ENCODE measurements at places on chromosomes 3 and 15.

GRCh38 chr3:10774825-10775224 is 41.2 kb upstream of the SLC6A11 start:
- H3K4me1 ChIP-seq = no peaks in the 10 kb centered on the region
- no peak overlapping the region for H3K4me3 ChIP-seq
- H3K27ac ChIP-seq = no peak overlapping the region
- no peaks in the 10 kb centered on the region for H3K36me3 ChIP-seq

DNA sequence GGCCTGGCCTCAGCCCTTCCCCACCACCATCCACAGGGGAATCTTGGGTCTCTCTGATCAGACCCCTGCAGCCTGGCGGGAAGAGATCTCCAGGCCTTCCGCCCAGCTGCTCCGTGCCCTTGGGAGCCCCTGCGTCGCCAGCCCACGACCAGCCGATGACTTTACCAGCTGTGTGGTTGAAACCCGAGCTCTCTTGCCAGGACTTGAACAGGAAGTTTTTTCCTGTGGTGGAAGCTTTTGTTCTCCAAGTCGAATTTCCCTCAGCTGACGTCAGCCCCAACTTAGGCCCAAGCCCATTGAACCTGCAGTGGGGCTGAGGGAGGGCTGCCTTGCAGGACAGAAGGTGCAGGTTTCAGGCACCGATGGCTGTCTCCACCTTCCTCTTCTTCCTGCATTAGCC is 51.7 kb upstream of the SMAD3 start:
- H3K4me3 ChIP-seq = no peak overlapping the region
- H3K4me1 ChIP-seq = peaks cover 7% of the 10 kb centered on the region
- H3K27me3 ChIP-seq = no peaks in the 10 kb centered on the region
- no peak for DNase-seq
- no peak overlapping the region for H3K27ac ChIP-seq
- no peaks in the 10 kb centered on the region for H3K36me3 ChIP-seq

DNA sequence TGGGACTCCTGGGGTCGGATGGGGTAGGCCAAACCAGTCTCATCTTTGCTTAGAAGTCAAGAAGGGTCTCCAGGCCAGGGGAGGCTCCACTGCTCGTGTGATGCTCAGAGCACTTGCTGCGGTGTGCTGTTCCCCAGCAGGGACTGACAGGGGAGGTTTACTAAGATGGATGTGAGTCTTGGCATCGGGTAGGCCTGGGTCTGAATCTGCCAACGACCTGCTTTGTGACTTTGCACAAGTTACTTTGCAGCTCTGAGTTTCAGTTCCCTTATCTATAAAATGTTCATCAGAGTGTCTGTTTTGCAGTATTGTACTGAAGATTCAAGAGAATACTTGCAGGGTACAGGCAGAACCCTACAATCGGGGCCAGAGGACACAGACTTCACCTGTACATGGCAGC is 17.3 kb upstream of the CDCP1 start:
- H3K4me1 ChIP-seq = peaks cover 29% of the 10 kb centered on the region
- no peak for DNase-seq
- H3K36me3 ChIP-seq = no peaks in the 10 kb centered on the region
- H3K4me3 ChIP-seq = no peak overlapping the region

- H3K27me3 ChIP-seq = no peaks in the 10 kb centered on the region
- H3K27ac ChIP-seq = no peak overlapping the region
- H3K4me3 ChIP-seq = no peak overlapping the region
- peaks cover 49% of the 10 kb centered on the region for H3K36me3 ChIP-seq
Observed at GRCh38 chr3:53287131-53287629, 31.4 kb upstream of the TKT start.

DNA sequence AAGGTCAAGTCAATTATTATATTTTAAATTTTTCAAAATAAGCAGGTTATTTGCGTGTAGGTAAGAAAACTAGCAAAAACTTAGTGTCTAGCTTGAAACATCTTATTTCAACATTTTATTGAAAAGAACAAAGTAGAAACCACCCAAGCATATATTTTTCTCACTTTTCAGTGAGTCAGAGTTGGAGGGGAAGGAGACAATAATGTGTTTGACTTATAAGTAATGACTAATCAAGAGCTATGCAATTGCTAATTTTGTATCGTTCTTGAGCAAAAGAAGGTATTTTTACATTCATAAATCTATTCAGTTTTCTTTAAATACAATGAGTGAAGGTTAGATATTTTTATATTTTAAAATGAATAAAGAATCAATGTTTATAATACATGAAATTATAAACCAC is 54.4 kb upstream of the P2RY1 start:
- no peak overlapping the region for H3K27ac ChIP-seq
- H3K4me1 ChIP-seq = no peaks in the 10 kb centered on the region
- no peaks in the 10 kb centered on the region for H3K36me3 ChIP-seq
- no peaks in the 10 kb centered on the region for H3K27me3 ChIP-seq
- H3K4me3 ChIP-seq = no peak overlapping the region

- no peak overlapping the region for H3K27ac ChIP-seq
- no peaks in the 10 kb centered on the region for H3K36me3 ChIP-seq
- no peaks in the 10 kb centered on the region for H3K27me3 ChIP-seq
- H3K4me3 ChIP-seq = no peak overlapping the region
Observed at GRCh38 chr3:105367406-105368213, 901 bp downstream of the ALCAM start.

GRCh38 chr15:89052474-89052873 is 35.8 kb upstream of the ABHD2 start:
- H3K27ac ChIP-seq = no peak overlapping the region
- DNase-seq = no peak
- H3K4me1 ChIP-seq = peaks cover 3% of the 10 kb centered on the region
- no peak overlapping the region for H3K4me3 ChIP-seq
- H3K27me3 ChIP-seq = no peaks in the 10 kb centered on the region

DNA sequence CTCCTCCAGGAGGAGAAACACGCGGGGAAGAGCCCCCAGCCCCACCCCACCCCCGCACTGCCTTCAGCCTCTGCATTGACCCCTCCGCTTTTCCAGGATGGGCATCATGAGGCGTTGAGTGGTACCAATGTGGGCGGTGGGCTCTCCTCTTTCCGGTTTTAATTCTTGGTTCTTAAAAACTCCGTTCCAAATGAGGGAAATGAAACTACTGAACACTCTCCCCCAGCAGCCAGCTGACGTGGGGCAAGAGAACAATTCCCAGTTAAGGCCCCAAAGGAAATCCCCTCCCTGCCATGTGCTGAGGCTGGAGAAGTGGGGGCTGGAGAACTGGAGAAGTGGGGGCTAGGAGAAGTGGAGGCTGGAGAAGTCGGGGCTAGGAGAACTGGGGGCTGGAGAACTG is 5.3 kb upstream of the NRROS start:
- no peaks in the 10 kb centered on the region for H3K36me3 ChIP-seq
- no peaks in the 10 kb centered on the region for H3K27me3 ChIP-seq
- H3K27ac ChIP-seq = peak overlapping the region; percentile 98
- DNase-seq = no peak
- H3K4me1 ChIP-seq = peaks cover 30% of the 10 kb centered on the region

GRCh38 chr3:121491683-121492320 is 54.0 kb downstream of the POLQ start:
- no peaks in the 10 kb centered on the region for H3K4me1 ChIP-seq
- no peaks in the 10 kb centered on the region for H3K27me3 ChIP-seq
- DNase-seq = no peak
- no peak overlapping the region for H3K27ac ChIP-seq

- peaks cover 3% of the 10 kb centered on the region for H3K4me1 ChIP-seq
- H3K4me3 ChIP-seq = no peak overlapping the region
- DNase-seq = no peak
- no peaks in the 10 kb centered on the region for H3K36me3 ChIP-seq
- no peaks in the 10 kb centered on the region for H3K27me3 ChIP-seq
Observed at GRCh38 chr3:112688085-112688769, 47.3 kb upstream of the CCDC80 start.

DNA sequence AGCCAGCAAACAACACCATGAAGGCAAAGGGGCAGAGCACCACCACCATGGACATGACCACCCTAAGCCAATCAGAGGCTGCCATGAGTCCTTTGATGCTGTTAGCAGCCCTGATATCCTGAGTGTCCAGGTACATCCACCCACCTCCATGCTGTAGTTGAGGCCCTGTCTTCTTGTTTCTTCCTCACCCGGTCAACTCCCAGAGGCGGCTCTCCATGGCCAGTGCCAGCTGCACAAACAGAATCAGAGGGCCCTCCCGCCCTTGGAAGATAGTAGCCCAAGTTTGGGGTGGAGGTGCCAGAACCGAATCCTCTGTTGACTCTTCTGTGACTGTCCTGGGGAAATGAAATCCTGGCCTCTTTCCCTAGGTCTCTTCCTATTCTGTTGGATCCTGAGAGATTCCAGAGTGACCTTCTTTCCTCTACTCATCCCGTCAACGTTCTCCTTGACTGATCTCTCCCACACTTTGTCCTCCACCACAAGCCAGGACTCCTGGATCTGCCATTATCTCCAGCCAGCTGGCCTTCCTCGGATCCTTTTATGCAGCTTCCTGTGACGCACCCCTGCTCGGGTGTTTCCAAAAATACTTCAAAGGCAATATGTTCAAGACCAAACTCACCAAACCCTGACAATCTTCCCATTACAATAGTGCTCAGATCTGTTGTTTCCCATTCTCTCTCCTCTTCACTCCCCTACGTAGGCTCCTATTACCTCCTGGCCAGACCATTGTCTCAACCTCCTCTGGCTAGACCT is 45.4 kb upstream of the DLG1 start:
- H3K4me1 ChIP-seq = peaks cover 7% of the 10 kb centered on the region
- peak; percentile 44 for DNase-seq
- no peaks in the 10 kb centered on the region for H3K36me3 ChIP-seq
- no peak overlapping the region for H3K4me3 ChIP-seq

DNA sequence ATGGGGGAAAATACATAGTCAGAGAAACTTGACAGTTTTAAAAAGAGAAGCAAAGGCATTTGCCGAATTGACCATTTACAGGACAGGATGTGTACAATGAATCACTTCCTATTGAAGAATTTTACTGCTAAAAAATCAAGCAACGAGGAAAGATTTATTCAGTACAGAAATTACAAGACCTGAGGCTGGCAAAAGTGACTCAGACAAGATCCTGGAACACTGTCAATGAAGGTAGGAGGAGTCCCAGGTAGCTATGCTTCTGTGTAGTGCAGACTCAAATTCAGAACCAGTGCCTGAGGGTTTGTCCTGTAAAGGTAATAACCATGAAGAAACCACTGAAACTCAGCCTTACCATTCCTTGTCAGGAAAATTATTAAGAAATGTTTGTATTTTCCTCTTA is 120.9 kb downstream of the ZMAT3 start:
- no peaks in the 10 kb centered on the region for H3K4me1 ChIP-seq
- H3K27ac ChIP-seq = no peak overlapping the region
- no peak for DNase-seq
- H3K4me3 ChIP-seq = no peak overlapping the region

GRCh38 chr3:116020989-116021388 is 397.7 kb downstream of the GAP43 start:
- H3K36me3 ChIP-seq = no peaks in the 10 kb centered on the region
- H3K27ac ChIP-seq = no peak overlapping the region
- DNase-seq = no peak
- no peaks in the 10 kb centered on the region for H3K27me3 ChIP-seq

- no peak overlapping the region for H3K4me3 ChIP-seq
- no peak for DNase-seq
- no peaks in the 10 kb centered on the region for H3K27me3 ChIP-seq
Observed at GRCh38 chr3:66055289-66055688, 16.6 kb upstream of the MAGI1 start.

DNA sequence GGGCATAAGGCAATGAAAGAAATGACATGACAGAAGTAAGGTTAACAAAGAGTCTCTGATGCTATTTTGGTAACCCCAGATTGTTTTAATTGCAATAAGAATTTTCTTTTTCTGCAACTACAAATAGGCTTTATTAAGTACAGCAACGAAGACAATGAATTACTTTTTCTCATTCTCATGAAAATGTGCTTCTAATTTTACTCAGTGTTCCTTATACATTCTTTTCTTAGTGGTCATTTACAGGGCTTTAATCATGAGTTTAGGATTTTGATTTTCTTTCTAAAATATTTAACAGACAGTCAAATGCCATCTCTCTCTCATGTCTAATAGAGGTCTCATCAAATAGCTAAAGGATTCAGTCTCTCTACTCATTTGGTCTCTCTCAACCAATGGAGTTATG is 452.1 kb downstream of the RAP2B start:
- H3K27ac ChIP-seq = no peak overlapping the region
- no peak overlapping the region for H3K4me3 ChIP-seq
- no peaks in the 10 kb centered on the region for H3K36me3 ChIP-seq
- no peaks in the 10 kb centered on the region for H3K27me3 ChIP-seq
- H3K4me1 ChIP-seq = no peaks in the 10 kb centered on the region

DNA sequence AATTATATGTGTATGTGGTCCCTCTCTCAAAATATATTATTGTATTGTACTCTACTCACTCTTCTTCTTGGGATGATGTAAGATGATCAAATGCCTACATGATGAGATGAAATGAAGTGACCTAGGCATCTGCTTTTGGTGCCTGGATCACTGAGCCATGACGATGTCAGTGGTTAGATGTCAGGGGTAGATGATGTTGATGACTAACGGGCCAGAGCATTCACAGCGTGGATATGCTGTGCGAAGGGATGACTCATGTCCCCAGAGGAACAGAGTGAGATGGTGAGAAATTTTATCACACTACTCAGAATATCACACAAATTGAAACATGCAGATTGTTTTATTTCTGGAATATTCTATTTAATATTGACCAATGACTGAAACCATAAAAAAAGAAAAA is 233.9 kb upstream of the CADM2 start:
- no peak for DNase-seq
- H3K4me3 ChIP-seq = no peak overlapping the region
- no peaks in the 10 kb centered on the region for H3K27me3 ChIP-seq
- H3K27ac ChIP-seq = no peak overlapping the region
- H3K4me1 ChIP-seq = no peaks in the 10 kb centered on the region
- no peaks in the 10 kb centered on the region for H3K36me3 ChIP-seq

GRCh38 chr3:134696155-134696554 is 45.3 kb upstream of the KY start:
- no peaks in the 10 kb centered on the region for H3K4me1 ChIP-seq
- no peak overlapping the region for H3K27ac ChIP-seq
- no peaks in the 10 kb centered on the region for H3K36me3 ChIP-seq
- no peak overlapping the region for H3K4me3 ChIP-seq
- no peaks in the 10 kb centered on the region for H3K27me3 ChIP-seq
- DNase-seq = no peak

- H3K4me1 ChIP-seq = peaks cover 18% of the 10 kb centered on the region
- H3K27me3 ChIP-seq = no peaks in the 10 kb centered on the region
- peak overlapping the region; percentile 93 for H3K27ac ChIP-seq
Observed at GRCh38 chr3:196501316-196502044, 2.1 kb downstream of the RNF168 start.

GRCh38 chr15:95281470-95281869 is 1049.0 kb upstream of the NR2F2 start:
- no peak overlapping the region for H3K4me3 ChIP-seq
- no peaks in the 10 kb centered on the region for H3K4me1 ChIP-seq

GRCh38 chr3:140093742-140094141 is 158.8 kb downstream of the CLSTN2 start:
- no peak overlapping the region for H3K4me3 ChIP-seq
- DNase-seq = no peak
- H3K4me1 ChIP-seq = no peaks in the 10 kb centered on the region

GRCh38 chr3:149658744-149659497 is 1.1 kb upstream of the WWTR1 start:
- H3K36me3 ChIP-seq = no peaks in the 10 kb centered on the region
- no peak for DNase-seq
- H3K27ac ChIP-seq = no peak overlapping the region
- H3K27me3 ChIP-seq = no peaks in the 10 kb centered on the region
- no peak overlapping the region for H3K4me3 ChIP-seq

All from K562 (cell line).